ENCODE measurements at places on chromosomes 7 and 10.

GRCh38 chr7:29292886-29293658 lies 98.5 kb downstream of the CHN2 start:
- no peak for DNase-seq

DNA sequence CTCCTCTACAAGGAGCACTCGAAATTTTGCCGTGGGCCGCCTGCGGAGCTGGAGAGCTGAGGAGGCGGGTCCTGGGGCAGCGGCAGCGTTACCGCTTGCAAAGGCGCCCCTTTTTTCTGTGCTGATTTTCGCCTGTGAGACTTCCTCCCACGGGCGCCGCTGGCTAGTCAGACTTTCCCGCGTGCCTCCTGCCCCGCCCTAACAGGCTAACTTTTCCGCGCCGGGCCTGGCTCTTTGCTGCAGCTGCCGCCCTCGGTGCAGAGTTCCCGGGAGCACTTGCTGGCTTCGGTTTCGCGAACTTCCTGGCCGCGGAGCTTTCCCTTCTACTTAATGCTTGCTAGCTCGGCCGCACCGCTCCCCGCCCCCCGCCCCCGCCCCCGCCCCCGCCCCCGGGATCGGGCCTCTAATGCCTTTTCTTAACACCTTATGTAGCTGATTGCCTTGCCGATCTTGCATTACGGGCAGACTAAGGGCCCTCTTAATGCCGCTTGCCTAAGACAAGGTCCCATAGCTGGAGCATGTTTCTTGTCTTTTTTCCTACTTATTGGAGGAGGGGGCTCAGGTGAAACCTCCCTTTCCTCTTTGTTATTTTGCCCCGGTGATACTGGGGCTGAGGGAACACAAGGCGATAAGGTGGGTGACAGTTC lies 37.9 kb upstream of the RASGEF1A start:
- DNase-seq = no peak

DNA sequence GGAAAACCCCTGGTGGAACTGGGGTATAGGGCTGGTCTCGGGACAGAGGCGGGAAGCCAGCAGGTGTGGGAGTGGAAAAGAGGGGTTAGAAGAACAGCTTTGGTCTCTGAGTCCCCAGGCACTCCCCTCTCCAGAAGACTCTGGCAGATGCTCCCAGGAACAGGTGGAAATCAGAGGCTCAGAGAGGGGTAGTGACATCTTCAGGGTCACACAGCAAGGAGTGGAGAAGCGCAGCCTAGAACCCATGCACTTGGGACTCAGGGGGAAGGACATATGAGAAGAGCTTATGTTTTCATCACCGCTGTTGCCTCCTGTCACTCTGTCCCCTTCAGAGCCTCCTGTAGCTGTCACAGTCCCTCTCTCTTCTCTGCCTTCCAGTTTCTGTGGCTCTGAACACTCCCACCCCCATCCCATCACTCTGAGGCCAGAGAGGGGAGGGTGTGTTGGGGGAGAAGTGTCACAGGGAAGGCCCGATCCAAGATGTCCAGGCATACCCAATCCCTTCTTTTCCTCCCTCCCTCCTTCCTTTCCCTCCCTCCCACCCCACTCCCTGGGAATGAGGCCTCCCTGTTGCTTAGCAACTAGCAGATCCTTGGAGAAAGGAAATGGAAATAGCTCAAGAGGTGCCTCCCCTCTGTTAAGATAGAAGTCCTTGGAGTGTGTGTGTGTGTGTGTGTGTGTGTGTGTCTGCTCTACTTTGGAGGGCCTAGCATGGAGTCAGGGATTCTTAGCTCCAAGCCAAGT lies 32.0 kb downstream of the SRRM3 start:
- no peak for DNase-seq

- DNase-seq = no peak
Measured at GRCh38 chr7:44703921-44704320, 44.7 kb upstream of the ZMIZ2 start.

DNA sequence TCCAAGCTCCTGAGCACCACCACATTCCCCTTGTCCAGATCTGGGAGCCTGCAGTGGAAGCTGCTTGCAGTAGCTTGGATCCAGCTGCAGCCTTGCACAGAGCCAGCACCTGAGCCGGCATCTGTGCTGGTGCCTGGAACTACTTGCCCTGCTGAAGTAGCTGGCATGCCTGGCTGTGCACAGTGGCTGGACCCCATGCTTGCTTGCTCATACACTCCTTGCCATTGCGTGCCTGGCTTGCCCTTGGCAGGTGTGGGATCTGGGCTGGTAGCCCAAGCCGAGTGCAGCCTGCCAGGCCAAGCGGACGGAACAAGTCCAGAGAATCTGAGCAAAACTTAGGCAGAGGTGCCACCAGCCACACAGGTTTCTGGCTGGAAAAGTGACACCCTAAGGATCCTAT lies 759.9 kb downstream of the IPMK start:
- DNase-seq = no peak

GRCh38 chr7:16416289-16417282 lies 4.8 kb downstream of the CRPPA start:
- DNase-seq = no peak

DNA sequence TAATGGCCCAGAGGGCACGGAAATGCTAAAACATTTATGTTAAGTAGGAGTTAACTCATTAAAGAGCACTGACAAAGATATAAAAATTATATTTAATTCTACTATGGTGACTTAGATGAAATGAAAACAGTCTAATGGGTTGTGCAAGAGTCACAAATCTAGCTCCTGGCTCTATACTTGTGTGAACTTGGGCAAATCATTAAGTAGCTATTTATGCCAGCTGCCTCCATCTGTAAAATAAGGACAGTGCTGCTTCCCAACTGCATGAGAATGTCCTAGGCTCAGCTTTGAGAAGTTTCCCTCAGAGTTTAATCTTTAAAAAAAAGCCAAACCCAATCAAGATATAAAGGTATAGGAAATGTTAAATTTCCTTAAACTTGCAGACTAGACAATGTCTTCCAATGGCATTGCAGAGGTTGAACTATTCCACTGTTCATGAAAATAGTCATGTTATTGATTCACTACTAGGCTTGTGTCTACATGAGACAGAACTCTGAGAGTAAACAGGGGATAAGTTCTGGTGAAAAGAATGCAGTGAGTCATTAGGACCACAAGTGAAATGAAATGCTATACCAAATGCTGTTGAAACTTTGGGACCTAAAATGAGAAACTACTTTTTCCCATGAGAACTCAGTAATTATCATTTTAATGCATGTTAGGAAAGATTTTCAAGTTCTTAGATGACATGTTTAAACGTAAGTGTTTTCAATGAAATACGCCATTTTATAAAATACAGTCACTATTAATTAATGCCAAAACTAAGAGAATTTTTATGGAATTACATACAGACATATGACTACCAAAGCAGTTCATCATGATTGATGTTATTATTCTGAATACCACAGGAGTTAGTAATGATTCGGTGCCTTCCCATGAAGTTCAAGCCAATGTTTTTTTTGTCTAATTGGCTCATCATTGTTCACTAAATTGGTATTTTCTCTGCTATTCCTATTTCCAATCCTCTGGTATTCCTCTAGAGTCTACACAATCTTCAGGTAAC lies 84.2 kb downstream of the CDK6 start:
- no peak for DNase-seq

- DNase-seq = no peak
Measured at GRCh38 chr7:137169282-137169698, 174.2 kb downstream of the PTN start.

- DNase-seq = no peak
Measured at GRCh38 chr10:90193240-90193985, 492.0 kb downstream of the KIF20B start.

GRCh38 chr10:7593063-7593462 lies 73.7 kb downstream of the ITIH5 start:
- DNase-seq = no peak

DNA sequence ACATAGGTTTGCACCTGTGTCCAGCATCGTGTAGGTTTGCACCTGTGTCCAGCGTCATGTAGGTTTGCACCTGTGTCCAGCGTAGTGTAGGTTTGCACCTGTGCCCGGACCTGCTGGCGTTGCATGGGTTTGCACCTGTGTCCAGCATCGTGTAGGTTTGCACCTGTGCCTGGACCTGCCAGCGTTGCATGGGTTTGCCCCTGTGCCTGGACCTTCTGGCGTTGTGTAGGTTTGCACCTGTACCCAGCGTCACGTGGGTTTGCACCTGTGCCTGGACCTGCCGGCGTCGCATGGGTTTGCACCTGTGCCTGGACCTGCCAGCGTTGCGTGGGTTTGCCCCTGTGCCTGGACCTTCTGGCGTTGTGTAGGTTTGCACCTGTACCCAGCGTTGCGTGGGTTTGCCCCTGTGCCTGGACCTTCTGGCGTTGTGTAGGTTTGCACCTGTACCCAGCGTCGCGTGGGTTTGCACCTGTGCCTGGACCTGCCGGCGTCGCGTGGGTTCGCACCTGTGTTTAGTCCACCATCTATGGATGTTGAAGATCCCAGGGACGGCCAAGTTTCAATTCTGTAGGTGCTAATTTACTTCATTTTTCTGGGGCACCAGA lies 158.0 kb downstream of the WDR37 start:
- no peak for DNase-seq

- DNase-seq = no peak
Measured at GRCh38 chr10:51574248-51575048, 124.9 kb downstream of the CSTF2T start.

- DNase-seq = no peak
Measured at GRCh38 chr7:68547181-68547580, 1051.1 kb upstream of the AUTS2 start.

GRCh38 chr10:115164220-115164619 lies 71.1 kb downstream of the ATRNL1 start:
- DNase-seq = no peak

DNA sequence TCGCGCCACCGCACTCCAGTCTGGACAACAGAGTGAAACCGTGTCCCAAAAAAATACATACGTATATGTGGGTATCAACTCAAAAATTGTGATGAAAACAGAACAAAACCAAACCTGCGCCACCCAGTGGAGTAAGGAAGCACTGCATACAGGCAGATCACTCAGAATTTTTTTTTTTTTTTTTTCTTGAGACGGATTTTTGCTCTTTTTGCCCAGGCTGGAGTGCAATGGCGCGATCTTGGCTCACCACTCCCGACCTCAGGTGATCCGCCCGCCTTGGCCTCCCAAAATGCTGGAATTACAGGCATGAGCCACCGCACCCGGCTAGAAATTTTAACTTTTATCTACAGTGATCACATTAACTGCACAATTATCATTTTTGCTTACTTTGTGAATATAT lies 9.1 kb upstream of the TMEM236 start:
- peak; percentile 79 for DNase-seq

All from hematopoietic multipotent progenitor cell treated with erythropoietin and hydrocortisone succinate and interleukin-3 and kit ligand, for 15 days (in vitro differentiated cells).